NCI-H1105 treated with DMSO at 0.1 percent for 48 hours (cell line): ENCODE measurements at places on chromosomes 11 and 22.
A peak's percentile ranks its signal among the peaks of the same experiment; 100 is the strongest.

DNA sequence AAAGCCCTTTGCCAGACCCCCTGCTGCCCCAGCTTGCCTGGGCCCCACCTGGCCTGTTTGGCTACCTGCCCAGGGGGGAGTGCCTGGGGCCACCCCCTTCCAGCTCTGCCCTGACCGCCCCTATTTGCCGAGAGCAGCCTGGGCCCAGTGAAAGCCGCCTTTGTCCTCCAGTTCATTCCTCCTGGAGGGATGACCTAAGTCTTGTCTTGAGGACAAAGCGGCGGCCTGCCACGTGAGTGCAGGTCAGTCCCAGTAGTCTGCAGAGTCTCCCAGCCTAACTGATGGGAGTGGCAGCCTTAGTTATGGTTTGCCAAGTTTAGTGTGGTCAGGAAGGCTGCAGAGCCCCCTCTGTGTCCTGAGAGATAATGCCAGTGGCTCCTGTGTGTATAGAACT lies 115.9 kb upstream of the CRYBB3 start:
- no peak for DNase-seq

GRCh38 chr22:22934543-22935055 lies 47.0 kb downstream of the IGLL5 start:
- DNase-seq = no peak

DNA sequence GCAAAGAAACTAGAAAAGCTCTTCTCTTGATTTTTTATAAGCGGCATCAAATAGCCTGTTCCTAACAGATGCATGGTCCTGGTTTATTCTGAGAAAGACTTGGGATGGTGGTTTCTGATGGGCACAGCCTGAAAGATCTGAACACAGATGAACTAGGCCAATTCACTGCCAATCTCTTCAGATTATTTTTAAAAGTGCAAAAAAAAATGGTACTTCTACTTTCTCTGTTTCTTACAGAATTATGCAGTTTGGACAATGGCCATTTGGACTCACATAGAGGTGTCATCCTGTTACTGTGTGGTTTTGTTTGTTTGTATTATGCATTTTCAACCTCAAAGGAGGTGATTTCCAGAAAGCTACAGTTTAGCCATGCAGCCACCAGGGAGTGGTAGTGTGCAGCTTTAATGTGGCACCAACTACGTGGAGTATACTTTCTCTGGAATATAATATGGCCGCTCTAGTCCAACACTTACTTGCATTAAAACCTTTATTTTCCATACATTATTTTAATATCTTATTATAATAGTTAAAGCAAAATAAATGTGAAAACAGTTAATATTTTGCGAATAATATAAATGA lies 469.8 kb upstream of the KIRREL3 start:
- DNase-seq = peak; percentile 8

GRCh38 chr11:90326647-90327046 lies 103.8 kb upstream of the CHORDC1 start:
- DNase-seq = no peak

DNA sequence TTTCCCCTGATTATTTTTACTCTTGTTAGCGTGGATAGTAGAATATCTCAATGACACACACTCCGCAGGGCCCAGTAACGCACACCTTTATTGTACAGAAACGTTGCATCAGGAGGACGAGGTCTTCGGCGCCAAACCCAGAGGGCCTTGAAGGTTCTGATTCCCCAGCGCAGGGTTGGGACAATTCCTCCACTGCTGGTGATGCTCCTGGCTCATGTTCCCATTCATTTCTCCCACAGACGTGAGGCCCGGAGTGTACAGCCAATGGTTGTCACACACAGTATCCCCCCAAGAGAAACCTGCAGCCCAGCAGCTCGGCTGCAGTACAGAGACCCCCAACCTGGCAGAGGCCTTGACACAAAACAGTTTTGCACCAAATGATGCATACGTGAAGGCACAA lies 6.1 kb upstream of the ANO1 start:
- no peak for DNase-seq

DNA sequence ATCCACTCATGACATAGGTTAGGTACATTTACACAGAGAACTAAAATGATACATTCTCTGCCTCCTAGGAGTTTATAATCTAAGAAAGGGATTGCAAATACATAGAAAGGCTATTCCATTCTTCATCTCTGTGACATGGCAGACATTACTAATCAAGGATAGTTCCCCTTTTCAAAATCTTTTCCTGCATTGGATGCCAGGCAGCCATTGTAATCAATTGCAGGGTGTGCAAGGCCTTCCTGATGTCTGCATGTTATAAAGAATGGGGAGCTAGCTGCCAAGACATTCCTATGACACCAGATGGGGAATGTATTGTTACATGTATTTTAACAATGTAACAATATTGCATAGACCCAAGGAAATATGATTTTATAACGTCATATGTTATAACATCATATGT lies 82.0 kb downstream of the KIRREL3 start:
- DNase-seq = no peak

- no peak for DNase-seq
Observed at GRCh38 chr11:68412593-68413475, 47.7 kb upstream of the PPP6R3 start.

DNA sequence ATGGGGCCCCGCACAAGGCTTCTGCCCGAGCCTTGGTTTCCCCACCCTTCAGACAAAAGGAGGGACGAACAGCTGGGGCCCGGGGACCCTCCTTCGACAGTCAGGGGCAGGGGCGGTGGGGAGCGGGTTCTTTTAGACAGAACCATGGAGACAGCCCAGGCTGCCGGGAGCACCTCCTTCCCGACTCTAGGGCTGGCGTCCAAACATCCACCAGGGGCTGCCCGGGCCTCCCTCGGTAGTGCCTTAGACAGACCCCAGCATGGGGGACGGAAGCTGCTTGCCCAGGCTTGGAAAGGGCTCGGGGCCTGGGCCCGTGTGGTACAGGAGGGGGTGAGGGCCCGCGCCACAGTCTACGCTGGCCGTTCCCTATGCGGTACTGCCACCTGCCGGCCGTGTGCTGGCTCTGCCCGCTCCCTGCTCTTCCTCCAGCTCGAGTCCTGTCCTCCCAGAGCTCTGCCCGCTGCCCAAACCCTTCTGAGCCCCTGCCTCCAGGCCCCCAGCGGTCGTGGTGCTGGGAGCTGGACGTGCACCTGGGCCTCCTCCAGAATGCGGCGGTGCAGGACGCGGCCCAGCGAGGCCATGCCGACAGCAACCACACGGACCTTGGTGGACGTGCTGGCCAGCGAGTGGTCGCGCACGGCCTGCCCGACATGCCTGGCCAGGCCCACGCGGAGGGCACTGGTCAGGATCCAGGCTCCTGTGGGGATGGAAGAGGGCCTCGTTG lies 20.1 kb downstream of the TSSC4 start:
- peak; percentile 69 for DNase-seq

- peak; percentile 76 for DNase-seq
Observed at GRCh38 chr11:81237139-81237538, 1496.5 kb downstream of the FAM181B start.

DNA sequence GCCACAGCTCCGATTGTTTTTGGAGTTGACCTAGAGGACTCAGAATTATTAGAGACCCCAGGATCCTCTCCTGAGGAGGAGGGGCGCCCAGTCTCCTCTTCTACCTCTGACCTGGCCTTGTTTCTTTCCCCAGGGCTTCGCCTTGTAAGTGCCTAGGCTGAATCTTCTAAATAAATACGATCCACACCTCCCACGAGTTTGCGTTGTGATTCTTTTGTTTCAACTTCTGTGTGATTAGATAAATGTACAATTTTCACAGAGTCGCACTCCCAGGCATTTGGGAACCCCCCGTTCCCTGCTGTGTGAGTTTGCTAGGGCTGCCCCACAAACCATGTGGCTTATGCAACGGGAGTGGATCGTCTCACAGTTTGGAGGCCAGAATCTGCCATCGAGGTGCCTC lies 1.2 kb downstream of the KRTAP5-8 start:
- no peak for DNase-seq

DNA sequence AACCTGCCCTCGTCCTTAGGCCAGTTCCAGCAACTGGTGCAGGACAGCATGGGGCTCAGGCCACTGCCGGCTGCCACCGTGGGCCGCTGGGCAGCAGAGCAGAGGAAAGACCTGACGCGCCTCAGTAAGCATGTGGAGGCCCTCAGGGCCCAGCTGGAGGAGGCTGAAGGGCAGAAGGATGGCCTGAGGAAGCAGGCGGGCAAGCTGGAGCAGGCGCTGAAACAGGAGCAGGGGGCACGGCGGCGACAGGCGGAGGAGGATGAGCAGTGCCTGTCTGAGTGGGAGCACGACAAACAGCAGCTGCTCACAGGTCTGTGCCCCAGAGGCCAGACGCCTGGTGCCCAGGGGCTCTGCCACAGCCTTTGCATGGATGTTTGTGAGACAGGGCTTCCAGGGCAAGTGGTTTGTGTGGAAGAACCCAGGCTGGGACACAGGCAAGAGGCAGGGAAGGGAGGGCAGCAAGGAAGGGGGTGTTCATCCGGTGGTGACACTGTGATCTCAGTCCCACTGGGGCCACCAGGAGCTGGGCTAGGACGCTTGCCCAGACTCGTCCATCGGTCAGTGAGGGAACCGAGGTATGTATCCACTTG lies 13.9 kb downstream of the CCDC157 start:
- no peak for DNase-seq

- DNase-seq = peak; percentile 54
Observed at GRCh38 chr22:24952837-24953383, 394 bp downstream of the KIAA1671 start.

DNA sequence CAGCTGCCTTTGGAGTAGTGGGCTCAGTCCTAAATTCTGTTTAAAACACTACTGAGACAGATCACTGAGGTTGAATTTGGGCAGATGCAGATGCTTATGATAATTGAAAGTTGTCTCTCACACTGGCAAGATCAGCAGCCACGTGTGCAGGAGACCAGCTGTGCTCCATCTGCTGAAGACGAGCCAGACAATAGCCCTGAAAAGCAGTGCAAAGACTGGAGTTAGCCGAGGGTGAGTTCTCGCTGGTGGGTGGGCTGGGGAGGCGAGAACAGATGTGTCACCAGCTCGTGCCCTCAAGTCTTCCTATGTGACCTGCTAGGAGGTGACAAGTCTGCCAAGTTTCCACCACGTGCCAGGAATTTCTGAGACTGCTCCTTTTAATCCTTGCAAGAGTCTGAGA lies 661.3 kb upstream of the B3GAT1 start:
- DNase-seq = no peak

- DNase-seq = no peak
Observed at GRCh38 chr22:43164636-43165035, 13.3 kb downstream of the TSPO start.

GRCh38 chr22:43236411-43237166 lies 49.7 kb upstream of the TTLL12 start:
- DNase-seq = no peak

DNA sequence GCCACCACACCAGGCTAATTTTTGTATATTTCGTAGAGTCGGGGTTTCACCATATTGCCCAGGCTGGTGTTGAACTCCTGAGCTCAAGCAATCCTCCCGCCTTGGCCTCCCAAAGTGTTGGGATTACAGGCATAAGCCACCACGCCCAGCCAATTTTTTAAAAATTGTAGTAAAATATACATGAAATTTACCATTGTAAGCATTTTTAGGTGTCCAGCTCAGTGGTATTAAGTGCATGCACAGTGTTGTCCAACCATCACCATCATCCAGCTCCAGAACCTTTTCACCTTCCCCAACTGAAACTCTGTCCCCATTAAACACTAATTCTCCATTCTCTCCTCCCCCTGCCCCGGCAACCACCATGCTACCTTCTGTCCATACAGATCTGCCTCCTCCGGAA lies 8.5 kb downstream of the FADS3 start:
- no peak for DNase-seq

- DNase-seq = peak; percentile 88
Observed at GRCh38 chr11:111303461-111303860, 5.1 kb downstream of the POU2AF3 start.

- no peak for DNase-seq
Observed at GRCh38 chr22:29327089-29327764, 11.7 kb upstream of the RASL10A start.

DNA sequence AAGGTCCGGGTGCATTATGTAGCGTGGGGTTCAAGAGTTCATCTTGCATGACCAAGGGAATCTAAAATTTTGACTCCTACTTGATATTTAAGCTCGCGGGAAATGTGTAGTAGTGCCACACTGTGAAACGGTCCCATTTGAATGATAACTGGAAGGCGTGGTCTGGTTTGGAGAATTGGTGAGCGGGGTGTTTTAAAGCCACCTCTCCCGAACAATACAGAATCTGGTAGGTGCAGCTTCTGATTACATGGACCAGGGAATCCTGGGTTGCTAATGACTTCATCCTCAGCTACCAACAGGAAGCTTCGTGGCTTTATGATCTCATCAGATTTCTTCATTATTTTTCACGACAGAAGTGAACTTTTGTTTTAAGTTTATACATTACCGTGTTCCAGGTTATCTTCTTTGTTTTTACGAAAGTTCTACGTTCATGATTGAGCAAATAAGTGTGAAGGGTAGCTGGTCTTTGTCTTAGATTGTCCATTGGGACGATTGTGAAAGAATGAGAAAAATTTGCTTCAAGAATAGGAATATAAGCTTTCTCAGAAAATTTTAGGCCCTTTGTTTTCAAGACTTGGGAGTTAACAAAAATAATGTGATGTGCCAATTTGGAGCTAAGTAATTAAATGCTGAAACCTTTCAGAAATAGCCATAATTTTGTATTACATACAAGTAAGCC lies 1.7 kb downstream of the QSER1 start:
- peak; percentile 89 for DNase-seq

DNA sequence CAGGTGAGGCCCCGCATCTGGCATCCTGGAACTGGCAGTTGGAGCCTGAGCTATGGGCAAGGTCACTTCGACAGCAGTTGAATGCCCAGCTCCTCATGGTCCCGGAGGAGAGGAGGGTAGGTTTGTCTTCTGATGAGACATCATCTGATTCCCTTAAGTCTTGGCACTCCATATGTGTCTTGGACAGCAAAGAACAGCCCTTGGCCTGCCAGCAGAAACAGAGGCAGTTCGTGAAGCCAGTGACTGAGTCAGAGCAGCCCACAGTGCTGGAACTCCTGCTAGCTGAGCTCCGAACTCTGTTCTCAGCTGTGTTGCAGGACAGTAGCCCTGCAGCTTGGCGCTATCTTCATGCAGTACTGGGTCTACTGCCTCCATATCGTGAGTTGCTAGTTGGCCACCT lies 1.0 kb downstream of the DNHD1 start:
- no peak for DNase-seq

GRCh38 chr22:24236656-24237055 lies 8.2 kb downstream of the GGT5 start:
- DNase-seq = no peak
